NCI-H2081 treated with DMSO at 0.1 percent for 48 hours (cell line): ENCODE measurements at places on chromosomes 6 and 20.

DNA sequence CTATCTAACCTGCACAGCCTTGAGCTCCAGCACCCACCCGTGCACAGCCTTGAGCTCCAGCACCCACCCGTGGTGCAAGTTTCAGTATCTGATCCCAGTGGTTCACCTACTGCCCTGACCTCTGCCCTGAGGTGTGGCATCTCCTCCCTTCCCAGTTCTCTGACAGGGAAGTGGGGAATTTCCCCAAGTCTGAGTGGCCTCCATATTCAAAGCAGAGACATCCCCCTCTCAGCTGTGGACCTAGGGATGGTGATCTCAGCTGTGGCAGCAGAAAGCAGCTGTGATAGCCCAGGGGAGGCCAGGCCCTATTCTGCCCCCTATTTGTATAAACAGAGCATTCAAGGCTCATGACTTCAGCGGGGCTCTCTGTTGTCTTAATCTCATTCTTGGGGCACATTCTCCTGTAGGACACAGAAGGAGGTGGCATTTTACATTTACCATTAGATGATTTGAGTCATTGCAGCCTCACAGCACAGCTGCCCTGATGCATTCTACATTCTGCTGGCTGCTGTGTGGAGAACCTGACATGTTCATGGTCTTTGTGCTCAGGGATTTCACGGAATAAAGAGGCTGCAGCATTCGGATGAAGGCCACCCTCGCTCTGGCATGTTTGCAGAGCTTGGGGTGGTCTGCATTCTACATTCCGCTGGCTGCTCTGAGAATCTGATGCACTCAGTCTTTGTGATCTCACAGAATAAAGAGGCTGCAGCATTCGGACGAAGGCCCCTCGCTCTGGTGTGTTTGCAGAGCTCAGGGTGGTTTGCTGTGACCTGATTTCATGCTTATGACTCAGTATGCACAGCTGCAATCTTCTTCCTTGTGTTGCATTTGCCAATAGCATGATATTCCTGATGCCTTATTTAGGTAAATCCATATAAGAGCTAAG, 16.9 kb downstream of the GPR31 start:
- no peak for DNase-seq

DNA sequence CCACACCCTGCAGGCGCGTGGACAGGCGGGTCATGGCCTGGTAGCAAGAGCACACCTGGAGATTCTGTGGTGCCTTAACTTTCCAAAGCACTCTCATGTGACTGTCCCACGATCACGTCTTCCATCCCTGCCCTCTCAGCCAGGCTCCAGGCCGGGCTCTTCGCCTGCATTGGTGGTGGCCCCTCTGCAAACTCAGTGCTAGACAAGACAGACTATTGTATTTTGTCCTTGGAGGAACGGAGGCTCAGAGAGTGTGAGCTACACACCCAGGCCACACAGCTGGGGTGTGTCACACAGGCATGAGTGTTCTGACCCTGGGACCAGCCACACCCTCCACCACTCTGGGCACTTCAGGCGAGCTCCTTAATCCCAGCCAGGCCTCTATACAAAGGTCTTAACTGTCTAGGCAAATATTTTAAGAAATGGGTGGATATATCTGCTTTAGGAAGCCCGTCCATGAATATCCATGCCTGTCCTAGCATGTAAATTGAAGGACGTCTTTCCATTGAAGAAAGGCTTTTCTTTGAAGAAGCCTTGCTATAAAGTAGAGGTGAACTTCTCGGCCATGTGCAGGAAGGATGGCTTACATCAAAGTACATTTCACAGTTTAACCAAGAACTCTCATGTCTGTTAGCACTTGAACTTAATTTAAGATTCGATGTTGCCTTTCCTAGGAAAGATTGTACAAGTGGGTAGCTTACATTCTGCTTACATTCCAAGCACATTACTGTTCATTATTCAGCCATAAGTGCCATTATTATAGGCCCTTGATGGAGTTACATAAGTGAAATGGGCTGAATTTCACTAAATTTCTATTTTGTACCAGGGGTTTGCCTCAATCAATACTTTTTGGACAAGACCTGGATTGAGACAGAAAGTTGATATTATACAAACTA, 263.9 kb downstream of the DLL1 start:
- DNase-seq, result no peak

DNA sequence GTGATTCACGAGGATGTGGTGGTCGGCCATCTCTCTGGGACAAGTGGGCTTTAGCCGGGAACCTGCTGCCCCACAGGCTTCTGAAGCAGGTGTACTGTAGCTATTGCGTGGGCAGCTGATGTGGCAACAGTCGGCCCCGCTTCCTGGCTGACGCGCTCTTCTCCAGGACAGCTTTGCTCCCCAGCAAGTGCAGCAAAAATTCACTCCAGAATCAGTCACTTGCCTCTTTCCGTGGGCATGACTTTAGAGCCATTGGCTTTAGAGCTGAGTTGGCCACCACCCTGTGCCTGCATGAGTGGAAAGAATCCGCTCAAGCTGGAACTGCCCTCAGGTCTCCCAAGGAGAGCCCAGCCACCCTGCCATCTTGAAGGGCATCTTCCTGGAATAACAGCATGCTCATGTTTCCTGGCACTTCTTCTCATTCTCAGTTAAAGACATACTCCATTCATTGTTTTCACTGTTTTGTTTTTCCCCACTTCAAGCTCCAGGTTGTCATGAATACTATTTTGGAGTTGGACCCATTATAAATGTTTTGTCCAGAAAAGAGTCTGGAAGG, 178.3 kb downstream of the ZDHHC14 start:
- DNase-seq, result no peak

GRCh38 chr6:2976571-2977085, 5.3 kb upstream of the SERPINB6 start:
- no peak for DNase-seq

DNA sequence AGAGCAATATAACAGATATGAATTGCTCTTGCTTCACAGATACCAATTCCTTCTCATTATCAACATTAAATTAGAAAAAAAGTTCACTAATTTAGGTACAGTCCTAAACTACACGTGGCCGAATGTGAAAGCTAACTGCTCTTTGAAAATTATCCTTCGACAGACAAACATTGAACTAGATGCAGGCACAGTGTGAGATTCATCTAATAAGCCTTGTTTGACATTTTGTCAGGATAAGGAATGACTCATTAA, 1.1 kb downstream of the FAM184A start:
- no peak for DNase-seq

GRCh38 chr20:59996108-59996507, 37.9 kb downstream of the CDH26 start:
- no peak for DNase-seq

DNA sequence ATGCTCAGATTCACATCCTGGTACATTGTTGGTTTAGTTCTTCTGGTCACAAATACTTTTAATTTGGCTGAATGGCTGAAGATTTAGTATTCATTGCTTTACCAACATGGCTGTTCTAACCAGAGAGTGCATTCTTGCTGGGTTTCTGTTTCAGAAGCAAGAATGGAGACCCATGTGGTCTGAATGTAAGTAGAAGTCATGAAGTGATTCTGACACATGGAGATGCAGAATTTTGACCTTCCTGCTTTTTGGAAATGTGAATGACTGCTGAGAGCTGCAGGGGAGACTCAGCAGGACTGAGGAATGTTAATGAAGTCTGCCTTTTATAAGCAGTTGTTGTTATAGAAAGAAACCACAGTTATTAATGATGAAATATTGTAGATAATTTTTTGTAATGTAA, 576.1 kb upstream of the MARCKS start:
- DNase-seq, result no peak

- no peak for DNase-seq
Observed at GRCh38 chr6:133980168-133980567, 27.1 kb downstream of the TBPL1 start.

- DNase-seq, result peak; percentile 9
Observed at GRCh38 chr20:63896264-63897105, 1.6 kb downstream of the DNAJC5 start.

DNA sequence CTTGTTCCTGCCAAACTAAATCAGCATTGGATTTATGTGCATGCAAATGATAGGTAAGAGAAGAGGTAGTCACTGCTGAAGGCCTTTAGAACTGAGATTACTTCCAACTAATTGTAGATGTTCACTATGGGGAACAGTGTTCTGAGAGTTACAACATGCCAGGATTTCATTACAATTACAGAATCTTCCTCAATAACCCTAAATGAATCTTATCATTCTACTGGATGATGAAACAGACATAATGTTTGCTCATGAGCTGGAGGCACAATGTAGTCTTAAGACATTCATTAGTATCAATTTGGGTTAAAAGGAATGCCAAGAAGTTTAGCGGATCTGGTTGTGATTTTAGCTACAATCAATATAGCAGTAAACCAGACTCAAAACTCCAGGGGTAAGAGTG, 248.9 kb upstream of the THEMIS start:
- DNase-seq, result no peak

- DNase-seq, result no peak
Observed at GRCh38 chr6:72260489-72260888, 361.4 kb upstream of the KCNQ5 start.

DNA sequence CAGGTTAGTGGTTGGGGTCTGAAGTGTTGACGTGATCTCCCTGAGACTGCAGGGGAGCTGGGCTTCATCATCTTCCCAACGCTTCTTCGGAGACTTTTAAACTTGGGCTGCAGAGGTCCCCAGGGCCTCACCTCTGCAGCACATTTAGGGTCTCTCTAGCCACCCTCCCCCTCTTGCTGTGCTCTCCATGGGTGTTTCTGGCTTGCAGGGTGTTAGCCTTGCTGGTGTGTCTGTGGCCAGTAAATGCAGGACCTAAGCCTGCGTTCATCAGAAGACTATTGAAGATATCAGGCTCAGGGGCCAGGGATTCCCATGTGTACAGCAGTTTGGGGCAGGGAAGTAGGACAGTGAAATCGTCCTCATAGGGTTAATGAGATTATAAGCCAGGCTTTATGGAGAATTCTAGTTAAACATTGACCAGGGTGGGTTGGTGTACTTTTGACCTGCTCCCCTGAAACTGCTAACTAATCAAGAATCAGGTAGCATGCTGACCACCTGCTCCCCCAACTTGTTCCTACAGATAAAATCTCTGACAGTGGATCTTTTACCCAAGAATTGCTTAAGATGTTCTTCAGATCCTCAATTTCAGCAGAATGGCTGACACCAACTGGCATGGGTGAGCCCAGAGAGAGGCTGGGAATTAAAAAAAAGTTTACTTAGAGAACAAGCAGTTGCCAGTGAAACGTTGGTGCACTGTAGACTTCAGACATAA, 3.8 kb upstream of the DDO start:
- no peak for DNase-seq

DNA sequence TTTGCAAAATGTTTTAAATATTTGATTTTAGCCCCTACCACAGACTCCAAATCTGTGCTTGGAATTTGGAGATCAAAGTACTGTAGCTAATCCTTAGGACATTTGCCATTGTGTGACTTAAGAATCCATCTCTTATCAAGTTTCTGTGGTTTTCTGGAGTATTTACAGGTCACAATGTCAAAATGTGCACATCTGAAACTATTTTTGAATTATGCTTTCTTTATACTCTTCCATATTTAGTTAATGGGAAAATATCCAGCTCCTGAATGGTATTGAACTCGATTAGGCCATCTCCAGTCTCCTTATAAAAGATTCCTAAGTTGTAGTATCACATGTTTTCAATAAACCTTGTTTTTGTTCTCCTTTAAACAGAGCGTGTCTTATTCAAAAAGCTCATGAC, 162.5 kb downstream of the KHDC1L start:
- DNase-seq, result no peak

- DNase-seq, result no peak
Observed at GRCh38 chr6:134846865-134847264, 103.0 kb downstream of the ALDH8A1 start.

- no peak for DNase-seq
Observed at GRCh38 chr6:139256087-139256486, 35.7 kb downstream of the TXLNB start.

DNA sequence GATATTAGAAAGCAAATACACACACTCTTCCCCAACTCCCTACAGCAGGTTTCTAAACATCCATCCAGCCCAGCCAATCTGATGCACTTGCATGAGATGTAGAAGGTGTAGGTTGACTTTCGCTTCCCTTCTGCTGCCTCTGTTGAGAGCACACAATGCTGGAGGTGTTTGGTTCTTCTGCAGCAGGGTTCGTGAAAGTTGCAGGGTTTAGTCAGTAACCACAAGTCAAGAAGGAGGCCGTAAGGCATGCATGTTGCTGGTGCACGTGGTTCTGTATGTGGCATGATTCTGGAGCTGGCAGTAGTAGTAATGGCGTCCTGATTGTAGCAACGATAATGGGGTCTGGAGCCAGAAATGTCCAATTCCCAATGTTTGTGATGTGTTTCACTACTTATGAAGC, 53.0 kb downstream of the DEK start:
- no peak for DNase-seq

GRCh38 chr6:3318821-3319540, 60.2 kb downstream of the PSMG4 start:
- no peak for DNase-seq

GRCh38 chr6:156803353-156803752, 26.2 kb downstream of the ARID1B start:
- no peak for DNase-seq

DNA sequence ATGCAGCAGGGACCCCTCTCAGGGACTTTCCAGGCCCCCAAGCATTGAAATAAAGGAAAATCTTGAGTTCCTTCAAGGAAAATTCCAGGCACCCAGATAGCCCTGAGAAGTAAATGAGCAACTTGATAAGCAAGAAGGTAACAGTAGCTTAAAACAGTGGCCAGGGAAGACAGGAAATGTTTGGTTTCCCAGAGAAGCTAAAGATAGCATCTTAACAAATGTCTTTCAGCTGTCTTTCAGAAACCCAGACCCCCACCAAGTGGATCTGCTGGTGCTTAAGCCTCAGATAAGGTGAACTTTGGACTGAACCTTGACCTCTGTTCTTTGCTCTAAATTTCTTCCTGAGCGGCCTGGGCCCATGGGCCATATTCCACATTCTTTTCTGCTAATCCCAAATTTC, 117.8 kb upstream of the CST7 start:
- no peak for DNase-seq

DNA sequence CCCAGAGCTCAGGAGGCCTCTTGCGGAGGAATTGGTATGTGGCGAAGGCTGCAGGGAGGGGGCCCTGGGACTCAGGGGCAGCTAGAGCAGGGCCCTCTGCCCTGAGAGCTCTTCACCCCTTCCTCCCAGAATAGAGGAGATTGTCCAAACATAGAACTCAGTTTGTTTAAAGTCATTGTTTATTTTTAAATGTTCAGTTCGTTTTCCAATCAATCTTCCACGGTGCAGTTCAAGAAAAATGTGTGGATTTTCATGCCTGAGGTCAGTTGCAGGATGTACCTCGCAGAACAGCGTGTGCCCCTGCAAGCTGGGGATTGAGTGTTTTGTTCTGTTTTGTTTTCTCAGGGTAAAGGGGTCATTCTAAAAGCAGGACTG, 37.2 kb downstream of the MGME1 start:
- DNase-seq, result no peak

DNA sequence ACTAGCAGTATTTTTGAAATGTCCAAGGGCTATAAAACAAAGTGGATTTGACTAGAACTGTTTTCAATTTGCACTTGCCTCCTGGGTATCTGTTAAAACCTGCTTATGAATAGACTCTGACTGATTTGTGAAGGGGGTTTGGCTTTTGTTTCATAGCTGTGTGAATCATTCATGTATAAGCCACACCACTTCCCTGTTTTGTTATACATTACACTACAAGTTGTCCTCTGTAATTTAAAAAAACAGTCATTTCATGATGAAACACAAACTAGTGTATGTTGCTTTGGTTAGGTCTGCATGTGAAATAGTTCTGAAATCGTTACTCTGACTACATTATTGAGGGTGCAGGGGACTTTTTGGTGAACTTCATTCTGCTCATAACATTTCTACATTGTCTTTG, 121.7 kb downstream of the NKAIN2 start:
- no peak for DNase-seq
